ENCODE measurements at places on chromosomes 1 and 21.

GRCh38 chr1:93433407-93433961, 14.4 kb upstream of the FNBP1L start:
- DNase-seq: no peak

GRCh38 chr1:192892934-192893333, 84.1 kb downstream of the RGS2 start:
- no peak for DNase-seq

- DNase-seq: no peak
Observed at GRCh38 chr1:204592246-204592948, 76.2 kb downstream of the MDM4 start.

DNA sequence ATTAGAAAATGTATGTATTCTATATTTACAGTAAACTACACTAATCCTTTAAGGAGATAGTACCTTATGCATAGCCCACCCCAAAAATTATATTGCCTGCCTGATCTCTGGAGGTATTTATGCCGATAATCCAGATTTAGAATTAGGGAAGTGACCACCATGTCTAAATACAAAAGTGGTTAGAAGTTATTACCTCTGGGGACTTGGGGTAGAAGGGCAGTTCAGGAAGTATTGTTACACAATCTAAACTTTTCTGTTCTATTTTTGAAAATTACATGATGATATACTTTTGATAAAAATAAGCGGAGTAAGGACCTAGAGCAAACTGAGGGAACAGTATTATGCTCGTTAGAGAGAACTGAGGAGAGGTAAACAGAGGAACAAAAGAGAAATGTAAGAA, 90.5 kb upstream of the ZP4 start:
- DNase-seq: no peak

GRCh38 chr1:171486048-171486519, 754 bp downstream of the PRRC2C start:
- DNase-seq: peak; percentile 81

- no peak for DNase-seq
Observed at GRCh38 chr1:92277105-92277723, 21.6 kb downstream of the GLMN start.

DNA sequence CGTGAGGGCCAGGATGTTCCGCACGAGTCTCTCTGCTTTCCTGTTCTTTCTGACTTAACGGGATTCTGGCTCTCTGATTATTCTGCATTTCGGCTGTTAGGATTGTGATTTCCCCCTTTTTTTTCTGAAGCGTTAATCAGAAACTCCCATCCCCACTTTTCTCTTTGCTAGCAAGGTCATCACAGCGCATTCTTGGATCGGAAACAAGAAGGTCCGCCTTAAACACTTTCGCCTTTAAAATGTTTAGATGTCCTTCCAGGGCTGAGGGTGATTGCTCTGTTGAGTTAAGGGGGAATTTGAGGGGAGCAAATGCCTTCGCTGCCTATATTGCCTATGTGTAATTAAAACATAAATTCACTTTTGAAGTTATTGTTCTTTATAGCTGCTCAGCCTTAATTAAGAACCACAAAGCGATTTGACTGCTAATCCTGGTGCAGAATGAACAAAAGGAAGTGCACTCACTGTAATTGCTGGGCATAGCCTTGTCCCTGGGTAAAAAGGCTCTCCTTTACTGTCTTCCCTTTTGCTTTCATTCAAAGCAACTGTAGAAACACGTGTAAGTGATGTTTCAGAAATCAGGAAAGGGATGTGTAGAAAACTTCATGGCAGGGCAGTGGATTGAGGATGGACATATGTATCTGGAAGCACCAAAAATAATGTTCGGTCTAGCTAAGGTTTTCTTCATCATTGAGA, 1.2 kb downstream of the LAMC1 start:
- DNase-seq: no peak

GRCh38 chr1:150332651-150333290, 11.4 kb downstream of the PRPF3 start:
- no peak for DNase-seq

GRCh38 chr1:26317612-26318337, at the start of gene CD52:
TSS of gene CD52 (plus strand) at chr1:26317958. CDS start at chr1:26318018, 60 bp downstream.
- peak; percentile 88 for DNase-seq

DNA sequence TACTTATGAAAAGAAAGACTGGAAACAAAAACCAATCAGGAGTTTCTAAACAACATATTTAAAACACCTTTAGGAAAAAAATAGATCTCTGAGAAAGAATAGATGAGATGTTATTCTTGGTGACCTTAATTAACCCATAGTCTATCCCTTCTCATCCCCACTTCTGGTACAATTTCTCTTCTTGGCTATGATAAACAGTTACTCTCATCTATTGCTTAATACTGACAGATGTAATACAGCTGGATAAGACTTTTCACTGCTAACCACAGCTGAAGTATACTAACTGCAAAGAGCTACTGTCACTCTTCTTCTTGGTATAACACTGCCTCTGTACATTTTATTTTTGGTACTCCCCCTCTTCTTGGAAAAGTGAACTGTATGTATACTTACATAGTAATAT, 15.2 kb downstream of the EXTL2 start:
- DNase-seq: no peak

GRCh38 chr1:221816899-221817298, 75.0 kb upstream of the DUSP10 start:
- DNase-seq: no peak

- no peak for DNase-seq
Observed at GRCh38 chr21:40723317-40723716, 123.6 kb downstream of the DSCAM start.

DNA sequence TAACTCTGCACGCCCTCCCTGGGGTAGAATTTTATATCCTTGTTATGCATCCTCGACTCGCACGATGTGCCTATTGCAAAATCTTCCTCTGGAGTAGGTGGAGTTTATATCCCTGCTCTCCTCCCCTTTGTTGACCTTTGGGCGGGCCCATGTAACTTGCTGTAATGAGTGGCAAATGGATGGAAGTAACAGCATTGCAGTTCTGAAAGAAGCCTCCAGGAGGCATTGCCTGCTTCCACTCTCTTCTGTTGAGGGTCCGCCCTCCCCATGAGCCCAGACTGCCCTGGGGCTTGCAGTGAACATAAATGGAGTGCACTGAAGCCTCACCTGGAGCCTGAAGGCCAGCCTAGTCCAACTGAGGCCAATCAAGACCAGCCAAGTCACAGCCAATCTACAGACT, 62.2 kb upstream of the GRIK3 start:
- DNase-seq: no peak

DNA sequence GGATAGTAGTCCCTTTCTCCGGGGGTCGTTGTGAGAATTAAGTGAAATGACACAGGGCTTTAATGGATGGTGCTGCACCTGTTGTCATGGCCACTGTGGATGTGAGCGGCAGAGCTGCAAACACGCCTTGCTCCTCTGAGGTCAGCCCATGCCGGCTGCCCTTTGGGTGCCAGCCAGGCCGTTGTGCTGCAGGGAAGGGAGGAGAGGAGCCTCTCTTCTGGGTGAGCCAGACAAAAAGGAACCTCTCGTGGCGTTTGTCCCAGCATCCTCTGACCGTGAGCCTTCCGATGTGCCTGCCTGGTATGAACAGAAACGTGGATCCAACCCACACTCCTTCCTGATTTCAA, 383.0 kb upstream of the VAMP3 start:
- no peak for DNase-seq

GRCh38 chr1:36572906-36573305, 90.2 kb upstream of the CSF3R start:
- no peak for DNase-seq

DNA sequence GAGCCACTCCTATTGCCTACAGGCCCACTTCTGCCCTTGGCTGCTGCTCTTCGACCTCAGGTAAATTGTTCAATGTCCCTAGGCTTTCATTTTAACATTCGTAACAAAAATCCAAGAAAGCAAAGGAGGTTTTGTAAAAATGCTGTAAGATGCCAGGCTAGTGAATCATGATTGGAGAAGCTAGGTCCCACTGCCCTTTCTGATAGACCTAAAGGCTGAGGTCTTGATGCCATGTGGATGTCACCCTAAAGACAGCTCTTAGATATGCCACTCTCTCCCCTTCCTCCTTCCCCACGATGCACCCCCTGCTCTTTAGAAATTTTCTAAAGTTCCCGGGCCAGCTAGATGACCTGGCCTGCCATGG, 9.9 kb upstream of the TMEM39B start:
- no peak for DNase-seq

GRCh38 chr1:117817629-117818028, 111.8 kb downstream of the GDAP2 start:
- DNase-seq: no peak

DNA sequence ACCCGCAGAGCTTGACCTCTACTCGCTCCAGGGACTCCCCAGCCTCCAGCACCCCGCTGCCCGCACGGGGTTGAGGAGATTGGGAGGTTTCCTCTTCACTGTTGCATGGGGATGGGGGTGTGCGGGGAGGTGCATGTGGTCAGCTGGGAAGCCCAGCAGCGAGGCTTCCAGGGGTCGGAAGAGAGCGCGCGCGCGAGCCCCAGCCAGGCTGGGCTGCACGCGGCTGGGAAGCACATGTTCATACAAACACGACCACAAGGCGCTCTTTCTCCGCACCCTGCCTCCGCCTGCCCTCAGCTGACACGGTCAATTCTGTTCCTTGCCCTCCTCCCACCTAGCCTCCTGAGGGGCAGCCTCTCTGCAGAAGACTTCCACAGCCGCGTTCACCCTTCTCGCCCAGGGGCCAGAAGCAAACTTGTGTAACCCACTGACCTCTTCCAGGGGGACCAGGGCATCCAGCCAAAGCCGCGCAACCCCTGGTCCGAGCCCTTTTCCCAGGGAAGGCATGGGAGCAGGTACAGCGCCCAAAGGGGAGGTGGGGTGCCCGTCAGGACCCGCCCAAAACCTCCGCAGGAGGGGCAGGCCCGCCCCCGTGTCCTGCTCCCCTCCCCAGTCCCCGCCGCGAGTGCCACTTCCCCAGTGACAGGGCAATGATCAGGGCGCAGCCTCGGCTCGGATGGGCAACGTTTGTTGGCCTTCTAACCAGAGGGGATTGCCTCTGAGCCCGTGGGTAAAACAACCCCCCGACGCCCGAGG, 1.3 kb downstream of the COL24A1 start:
- DNase-seq: no peak

GRCh38 chr1:99268021-99268420, 3.7 kb downstream of the PLPPR4 start:
- no peak for DNase-seq

- no peak for DNase-seq
Observed at GRCh38 chr1:184499616-184500015, 112.8 kb downstream of the C1orf21 start.

GRCh38 chr1:226627050-226627755, 78.6 kb downstream of the STUM start:
- DNase-seq: no peak

GRCh38 chr1:31762726-31763670, 1.1 kb downstream of the ADGRB2 start:
- peak; percentile 71 for DNase-seq

DNA sequence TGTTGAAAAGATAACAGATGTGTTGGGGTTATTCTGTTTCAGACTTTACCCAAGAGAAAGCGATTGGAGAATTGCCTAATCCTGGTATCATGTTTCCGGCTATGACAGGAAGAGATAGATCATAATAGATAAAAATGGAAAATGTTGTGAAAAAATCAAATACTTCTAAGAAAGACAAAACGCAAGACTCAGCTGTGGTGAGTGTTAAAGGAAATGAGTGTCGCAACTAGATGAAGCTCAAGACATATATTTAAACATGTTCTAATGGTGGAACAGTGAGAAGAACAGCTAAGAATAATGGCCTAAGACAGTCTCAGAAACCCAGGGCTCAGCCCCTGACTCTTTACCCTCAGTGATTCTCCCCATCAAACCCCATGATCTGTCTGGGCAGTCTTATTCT, 426.7 kb upstream of the RUNX1 start:
- DNase-seq: no peak

DNA sequence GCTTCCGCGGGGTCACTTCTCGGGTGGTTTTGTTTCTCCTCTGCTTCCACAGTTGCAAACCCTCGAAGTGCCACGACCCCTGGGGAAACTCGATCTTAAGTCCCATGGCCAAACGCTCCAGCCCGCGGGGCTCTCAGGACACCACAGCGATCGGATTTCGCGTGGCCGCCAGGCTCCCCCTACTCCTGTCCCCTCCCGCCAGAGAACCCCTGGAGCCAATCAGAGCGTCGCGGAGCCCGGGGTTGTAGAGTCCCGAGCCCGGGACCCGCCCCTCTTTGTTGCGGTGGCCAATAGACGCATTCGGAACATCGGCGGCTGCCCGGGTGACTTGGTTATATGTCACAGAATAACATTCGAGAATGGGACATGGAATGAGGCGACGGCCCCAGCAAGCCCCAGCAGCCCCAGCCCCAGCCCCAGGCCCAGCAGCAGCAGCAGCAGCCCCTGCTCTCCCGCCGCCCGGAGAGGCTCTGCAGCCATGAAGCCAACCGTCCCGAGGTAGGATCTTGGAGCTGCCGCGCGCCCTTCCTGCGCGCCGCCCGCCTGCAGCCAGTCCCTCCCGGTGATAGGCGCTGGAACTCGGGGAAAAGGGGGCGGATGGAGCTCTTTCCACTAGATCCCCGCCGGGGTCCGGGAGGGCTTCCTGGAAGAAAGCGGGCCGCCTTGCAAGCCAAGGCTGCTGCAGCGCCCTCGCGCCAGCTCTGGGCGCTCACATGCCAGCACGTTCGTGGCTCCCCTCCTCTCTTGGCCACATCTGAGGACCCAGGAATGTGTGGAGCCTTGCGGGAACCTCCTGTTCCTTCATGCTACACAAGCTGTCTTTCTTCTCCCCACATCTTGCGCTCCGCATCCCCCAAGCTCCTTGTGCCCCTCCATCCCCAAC, at the start of gene VASH2:
Gene VASH2 (plus strand): TSS at position 299 of the 883 bp plus-strand sequence. CDS start 1,002 bp downstream, outside the sequence.
- peak; percentile 28 for DNase-seq

DNA sequence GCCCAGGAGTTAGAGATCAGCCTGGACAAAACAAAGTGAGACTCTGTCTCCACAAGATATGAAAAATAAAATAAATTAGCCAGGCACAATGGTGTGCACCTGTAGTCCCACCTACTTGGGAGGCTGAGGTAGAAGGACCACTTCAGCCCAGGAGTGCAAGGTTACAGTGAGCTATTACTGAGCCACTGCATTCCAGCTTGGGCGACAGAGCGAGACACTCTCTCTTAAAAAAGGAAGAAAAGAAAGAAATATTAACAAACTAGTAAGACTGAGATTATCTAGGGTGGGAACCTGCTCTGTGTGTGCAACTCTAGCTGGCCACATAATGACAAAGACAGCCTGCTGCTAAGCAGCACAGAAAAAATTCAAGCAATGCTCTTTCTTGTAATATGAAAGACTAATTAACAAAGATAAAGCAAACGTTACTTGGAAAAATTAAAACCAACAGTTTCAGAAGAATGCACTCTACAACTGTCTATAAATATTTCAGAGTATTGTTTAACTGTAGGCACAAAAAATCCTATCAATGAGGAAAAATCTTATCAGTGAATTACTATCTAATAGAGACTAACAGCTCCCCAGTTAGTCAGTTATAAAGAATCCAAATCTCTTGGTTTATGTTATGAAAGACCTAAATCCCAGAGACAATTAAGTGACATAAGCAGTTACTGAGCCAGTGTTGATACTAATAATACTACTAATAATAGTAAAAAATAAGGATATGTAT, 74.5 kb downstream of the ENAH start:
- DNase-seq: no peak
